ENCODE measurements at places on chromosomes 11 and 22.

DNA sequence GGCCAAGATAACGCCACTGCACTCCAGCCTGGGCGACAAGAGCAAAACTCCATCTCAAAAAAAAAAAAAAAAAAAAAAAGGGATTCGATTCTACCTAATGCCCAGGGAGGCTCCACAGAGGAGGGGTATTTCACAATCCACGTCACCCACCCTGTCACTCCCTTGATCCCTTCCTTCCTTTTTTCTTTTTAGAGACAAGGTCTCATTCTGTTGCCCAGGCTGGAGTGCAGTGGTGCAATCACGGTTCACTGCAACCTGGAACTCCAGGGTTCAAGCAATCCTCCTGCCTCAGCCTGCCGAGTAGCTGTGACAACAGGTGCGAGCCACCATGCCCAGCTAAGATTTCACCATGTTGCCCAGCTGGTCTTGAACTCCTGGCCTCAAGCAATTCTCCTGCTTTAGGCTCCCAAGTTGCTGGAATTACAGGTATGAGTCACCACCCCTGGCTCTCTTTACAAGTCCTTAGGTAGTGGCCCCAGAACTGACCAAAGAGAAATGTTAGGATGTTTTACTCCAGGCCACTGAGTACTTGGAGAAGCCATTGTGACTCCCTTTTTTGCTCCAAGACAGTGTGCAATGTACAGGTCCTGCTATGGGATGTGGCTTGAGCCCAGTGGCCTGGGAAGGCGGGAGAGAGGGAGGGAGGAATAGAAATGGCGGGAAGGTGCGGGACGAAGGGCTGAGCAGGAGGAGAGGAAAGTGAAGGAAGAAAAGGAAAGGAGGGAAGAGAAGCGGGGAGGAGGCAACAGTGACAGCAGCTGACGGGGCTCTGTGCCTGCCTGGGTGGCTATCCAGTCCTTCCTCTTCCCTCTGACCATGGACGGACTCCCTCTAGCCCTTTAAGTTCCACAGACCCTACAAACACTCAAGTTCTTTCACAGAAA lies 11.8 kb upstream of the FXYD2 start:
- DNase-seq, result no peak

GRCh38 chr11:117157507-117157906 lies 13.4 kb downstream of the PAFAH1B2 start:
- no peak for DNase-seq

- no peak for DNase-seq
Observed at GRCh38 chr22:30872285-30873041, 96.1 kb downstream of the MORC2 start.

GRCh38 chr11:100383357-100383865 lies 303.7 kb upstream of the ARHGAP42 start:
- DNase-seq, result no peak

GRCh38 chr11:11706028-11706427 lies 84.2 kb upstream of the GALNT18 start:
- DNase-seq, result no peak

DNA sequence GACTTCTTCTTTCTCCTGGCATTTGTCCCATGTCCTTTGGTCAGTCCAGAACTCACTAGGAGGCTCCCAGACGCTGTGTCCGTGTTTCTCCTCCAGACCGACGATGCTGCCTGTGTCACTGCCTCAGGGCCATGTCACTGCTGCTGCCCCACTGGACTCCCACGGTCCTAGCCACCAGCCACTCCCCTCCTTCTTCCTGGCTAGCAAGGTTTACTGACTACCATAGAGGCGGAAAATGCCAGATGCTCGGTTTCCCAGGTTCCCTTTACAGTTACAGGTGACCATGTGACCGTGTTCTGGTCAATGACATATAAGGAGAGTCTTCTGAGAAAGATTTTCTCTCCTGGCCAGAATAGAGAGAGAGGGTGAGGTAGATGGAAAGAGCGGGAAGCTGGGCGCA lies 40.7 kb upstream of the RBFOX2 start:
- no peak for DNase-seq

- DNase-seq, result no peak
Observed at GRCh38 chr11:46112961-46113607, 8.2 kb downstream of the PHF21A start.

DNA sequence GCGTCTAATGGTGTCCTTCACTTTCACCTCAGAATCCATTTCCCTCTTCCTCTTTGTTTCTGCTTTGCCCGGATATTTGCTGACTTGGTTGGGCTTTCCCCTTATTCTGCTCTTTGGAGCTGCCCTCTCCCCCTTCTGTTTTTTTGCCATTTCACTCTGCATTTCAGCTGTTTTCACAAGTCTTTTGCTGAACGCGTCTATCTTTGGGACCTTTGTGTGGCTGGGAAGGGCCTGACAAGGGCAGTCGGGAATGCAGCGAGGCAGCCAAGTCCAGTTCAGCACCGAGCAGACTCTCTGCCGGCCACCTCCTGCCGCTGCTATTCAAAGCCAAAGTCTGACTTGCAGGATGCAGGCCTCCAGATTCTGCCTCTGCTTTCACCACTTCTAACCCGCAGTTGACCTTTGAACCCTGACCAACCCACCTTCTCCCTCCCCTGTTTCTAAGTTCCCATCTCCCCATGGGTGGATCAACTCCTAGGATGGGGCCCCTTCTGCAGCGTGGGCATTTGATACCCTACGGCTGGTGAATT lies 38.2 kb downstream of the FEZ1 start:
- DNase-seq, result no peak

- DNase-seq, result no peak
Observed at GRCh38 chr22:38694940-38695339, 5.8 kb downstream of the JOSD1 start.

- no peak for DNase-seq
Observed at GRCh38 chr22:25390297-25391240, 171.1 kb downstream of the CRYBB2 start.

- DNase-seq, result no peak
Observed at GRCh38 chr22:28869736-28870135, 13.6 kb upstream of the ZNRF3 start.

DNA sequence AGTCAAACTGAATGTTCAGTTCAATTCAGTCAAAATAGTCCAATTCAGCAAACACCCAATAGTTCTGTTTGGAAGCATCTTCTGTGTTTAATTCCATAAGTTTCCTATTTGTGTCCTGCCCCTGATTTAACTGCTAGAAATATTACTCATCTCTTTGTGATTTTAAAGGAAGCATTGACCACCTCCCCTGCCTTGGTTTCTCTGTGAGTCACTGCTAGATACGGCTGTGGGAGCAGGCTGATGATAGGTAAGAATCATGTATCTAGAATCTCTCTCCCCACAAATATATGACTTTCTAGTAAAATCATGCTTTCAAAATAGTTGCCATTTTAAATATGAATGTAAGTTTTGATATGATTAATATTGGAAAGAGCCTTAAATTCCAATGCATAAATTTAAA lies 888.5 kb downstream of the NTM start:
- no peak for DNase-seq

DNA sequence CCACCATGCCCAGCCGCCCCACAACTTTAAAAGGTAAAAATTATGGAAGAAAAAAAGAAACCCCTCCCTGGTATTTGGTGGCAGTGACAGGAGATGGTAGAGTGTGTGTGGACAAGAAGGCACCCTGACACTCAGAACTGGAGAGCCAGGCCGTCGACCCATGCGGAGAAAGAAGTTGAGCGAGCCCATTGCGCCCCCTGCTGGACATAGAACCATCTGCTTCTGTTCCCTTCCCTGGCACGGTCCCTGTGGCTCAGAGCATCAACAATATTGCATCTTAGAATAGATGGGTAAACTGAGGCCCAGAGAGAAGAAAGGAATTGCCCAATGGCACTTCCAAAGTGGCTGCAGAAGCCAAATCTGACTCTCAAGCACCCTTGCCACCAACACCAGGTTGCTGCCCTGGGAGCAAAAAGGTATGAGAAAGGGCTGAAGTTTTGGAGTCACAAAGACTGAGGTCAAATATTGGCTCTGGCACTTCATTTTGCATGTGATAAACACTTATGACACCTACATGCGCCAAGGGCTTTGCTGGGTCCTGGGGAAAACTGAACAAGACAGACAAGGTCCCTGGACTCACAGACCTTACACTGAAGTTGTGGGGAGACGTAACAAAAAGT lies 8.6 kb downstream of the MRPL11 start:
- DNase-seq, result peak; percentile 59

- DNase-seq, result no peak
Observed at GRCh38 chr11:89608234-89608966, 101.7 kb upstream of the TRIM77 start.

DNA sequence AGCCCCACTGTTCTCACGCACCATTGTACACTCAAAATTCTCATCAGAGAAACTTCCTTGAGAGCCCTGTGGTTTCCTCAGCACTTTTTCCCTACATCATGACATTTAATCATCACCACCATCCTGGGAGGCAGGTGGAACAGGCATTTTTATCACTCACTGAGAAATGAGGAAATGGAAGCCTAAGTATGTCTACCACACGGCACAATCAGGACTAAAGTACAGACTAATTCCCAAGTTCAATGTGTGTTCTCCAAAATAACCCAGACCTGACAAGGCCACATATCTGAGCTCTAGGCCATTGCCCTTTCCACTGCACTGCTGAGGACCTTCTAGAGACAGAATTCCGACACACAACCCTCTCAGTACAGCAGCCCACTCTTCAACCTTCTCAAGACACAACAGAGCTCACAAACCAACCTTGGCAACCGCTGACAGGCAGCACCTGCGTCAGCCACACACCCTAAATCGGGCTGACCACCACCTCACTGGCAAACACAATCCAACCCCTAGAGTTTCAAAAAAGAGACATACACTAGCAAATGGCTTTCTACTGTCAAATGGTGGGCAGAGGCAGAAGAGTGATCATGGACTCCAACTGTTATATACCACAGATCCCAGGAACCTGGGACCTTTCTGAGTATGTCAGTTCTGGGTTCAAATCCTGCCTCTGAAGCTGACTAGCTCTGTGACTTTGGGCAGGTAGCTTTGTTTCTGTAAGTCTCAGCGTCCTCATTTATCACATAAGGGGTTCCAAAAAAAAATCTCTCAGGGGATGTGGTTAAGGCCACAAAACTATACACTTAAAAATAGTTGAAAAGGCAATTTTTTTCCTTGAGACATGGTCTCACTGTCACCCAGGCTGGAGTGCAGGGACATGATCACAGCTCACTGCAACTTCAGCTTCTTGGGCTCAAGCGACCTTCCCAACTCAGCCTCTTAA lies 16.3 kb downstream of the SMCO4 start:
- DNase-seq, result no peak

- no peak for DNase-seq
Observed at GRCh38 chr11:112928136-112928535, 33.1 kb upstream of the NCAM1 start.

DNA sequence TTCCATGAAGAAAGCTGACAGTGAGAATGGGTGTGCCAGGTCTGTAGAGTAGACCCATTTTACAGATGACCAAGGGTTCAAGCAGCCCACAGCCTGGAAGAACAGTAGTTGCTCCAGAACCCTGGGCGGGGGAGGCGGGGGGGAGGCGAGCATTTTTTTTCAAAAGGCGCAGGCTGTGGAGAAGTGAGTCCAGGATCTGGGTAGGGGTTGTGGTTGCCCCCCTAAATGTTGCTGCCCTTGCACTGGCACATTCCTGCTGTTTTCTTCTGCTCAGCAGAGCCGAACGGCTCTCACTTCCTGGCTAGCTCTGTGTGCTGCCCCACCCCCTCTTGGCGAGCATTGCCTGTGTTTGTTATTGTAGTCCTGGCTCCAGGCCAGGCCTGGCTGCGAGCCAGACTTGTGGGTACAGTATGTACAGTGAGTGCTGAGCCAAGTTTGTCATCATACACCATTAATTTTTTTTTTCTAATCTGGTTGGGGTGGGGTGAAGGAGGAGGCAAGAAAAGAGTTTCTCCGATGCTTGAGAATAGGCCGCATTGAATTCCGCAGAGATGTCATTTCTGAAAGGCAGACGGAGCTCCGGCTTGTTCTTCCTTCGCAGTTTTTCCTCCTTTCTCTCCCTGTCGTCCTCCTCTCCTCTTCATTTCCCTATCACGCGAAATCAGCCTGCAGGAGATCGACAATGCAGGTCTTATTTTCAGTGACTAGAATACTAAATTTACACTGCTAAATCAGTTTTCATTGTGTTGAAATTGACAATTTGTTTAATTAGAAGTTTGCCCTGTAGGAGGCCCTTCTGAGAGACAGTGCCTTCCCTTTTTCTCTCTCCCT lies 100.5 kb downstream of the ZBTB16 start:
- peak; percentile 73 for DNase-seq

- no peak for DNase-seq
Observed at GRCh38 chr22:38171927-38172831, 9.5 kb downstream of the PLA2G6 start.

GRCh38 chr22:45442116-45442515 lies 28.6 kb downstream of the RIBC2 start:
- no peak for DNase-seq

GRCh38 chr11:111793863-111794262 lies 27.7 kb upstream of the PPP2R1B start:
- DNase-seq, result no peak

DNA sequence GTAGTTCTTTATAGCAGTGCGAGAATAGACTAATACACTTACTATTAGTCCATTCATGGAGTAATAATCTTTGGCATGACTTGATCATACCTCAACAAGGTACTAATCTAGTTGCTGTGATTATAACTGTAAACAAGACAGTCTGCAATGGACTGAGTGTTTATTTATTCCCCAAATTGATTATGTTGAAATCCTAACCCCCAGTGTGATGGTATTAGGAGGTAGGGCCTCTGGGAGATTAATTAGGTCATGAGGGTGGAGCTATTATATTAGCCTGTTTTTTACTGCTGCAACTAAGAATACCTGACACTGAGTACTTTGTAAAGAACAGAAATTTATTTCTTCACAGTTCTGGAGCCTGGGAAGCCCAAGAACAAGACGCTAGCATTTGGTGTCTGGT lies 30.9 kb upstream of the CSNK2A3 start:
- DNase-seq, result no peak

- no peak for DNase-seq
Observed at GRCh38 chr22:44369293-44369661, 56.5 kb upstream of the SHISAL1 start.

DNA sequence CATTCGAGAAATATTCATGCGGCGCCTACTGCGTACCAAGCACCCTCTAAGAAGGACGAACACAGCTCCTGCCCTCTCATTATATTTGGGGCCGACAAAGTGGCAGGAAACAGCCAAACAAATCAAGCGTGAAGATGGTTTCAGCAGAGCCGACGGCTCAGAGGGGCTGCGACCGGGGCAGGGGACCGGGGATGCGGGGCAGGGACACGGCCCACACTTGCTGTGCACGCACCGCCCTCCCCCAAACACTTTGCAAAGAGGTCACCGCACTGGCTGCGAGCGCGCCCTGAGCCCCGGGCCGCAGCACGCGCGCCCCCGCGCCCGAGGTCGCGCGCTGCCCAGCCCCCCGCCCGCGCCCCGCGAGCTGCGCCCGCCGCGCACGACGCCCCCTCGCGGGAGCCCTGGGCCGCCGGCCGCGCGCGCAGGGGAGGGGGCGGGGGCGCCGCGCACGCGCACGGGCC lies 255 bp upstream of the SYNGR1 start:
- no peak for DNase-seq

- DNase-seq, result no peak
Observed at GRCh38 chr11:78965432-78965831, 390.8 kb upstream of the NARS2 start.

- DNase-seq, result no peak
Observed at GRCh38 chr11:32884770-32885384, 7.7 kb upstream of the QSER1 start.

Data from stimulated activated CD8-positive, alpha-beta memory T cell treated with anti-CD3 and anti-CD28 coated beads, Interleukin-15, amount 100 ng/mL, for 48 hours (primary cell).